ENCODE measurements at places on chromosomes 11 and 22.

DNA sequence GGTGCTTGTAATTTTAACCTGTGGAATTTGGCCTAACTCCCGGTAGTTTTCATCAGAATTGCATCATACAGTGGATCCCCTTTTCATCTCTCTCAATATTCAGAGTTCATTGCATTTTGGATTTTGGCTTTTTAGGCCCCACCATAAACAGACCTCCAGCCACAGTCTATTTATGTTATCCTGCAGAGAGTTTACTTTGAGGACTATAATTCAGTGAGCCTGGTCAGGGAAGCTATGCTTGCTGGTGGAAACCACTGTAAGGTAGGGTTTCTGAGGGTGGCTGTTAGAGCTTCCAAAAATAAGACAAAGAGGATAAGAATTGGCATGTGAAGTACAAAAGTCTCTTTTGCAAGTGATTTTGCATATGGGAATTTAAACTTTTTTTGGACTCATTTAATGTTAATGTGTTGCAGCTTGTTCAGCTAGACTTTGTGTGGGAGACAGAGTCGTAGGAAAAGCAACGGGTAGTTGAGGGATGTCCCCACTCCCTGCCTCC is 34.8 kb upstream of the DDI1 start:
- no peak for DNase-seq

DNA sequence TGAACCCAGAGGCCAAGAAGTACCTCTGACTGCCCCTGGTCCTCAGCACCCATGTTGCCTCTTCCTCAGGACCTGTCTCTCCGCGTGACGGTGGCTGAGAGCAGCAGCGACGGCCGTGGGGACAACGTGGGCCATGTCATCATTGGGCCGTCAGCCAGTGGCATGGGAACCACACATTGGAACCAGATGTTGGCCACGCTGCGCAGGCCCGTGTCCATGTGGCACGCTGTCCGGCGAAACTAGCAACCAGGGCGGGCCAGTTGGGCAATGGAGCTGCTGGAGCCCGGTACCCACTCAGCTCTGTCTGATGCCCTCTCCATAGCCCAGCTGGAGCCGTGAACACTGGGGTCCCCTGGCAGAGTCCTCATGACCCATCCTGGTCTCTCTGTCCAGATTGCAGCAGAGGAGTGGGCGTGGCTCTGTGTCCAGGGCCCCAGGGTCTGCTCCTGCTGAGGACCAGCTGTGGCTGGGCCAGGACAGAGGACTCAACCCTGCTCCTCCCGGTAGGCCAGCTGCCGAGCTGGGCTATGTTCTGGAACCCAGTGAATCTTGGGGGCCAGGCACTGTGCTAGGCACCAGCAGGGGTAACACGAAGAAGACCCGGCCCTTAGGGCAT is 8.0 kb upstream of the RHOD start:
- no peak for DNase-seq

- no peak for DNase-seq
Observed at GRCh38 chr11:58165504-58166106, 23.3 kb upstream of the OR9Q2 start.

DNA sequence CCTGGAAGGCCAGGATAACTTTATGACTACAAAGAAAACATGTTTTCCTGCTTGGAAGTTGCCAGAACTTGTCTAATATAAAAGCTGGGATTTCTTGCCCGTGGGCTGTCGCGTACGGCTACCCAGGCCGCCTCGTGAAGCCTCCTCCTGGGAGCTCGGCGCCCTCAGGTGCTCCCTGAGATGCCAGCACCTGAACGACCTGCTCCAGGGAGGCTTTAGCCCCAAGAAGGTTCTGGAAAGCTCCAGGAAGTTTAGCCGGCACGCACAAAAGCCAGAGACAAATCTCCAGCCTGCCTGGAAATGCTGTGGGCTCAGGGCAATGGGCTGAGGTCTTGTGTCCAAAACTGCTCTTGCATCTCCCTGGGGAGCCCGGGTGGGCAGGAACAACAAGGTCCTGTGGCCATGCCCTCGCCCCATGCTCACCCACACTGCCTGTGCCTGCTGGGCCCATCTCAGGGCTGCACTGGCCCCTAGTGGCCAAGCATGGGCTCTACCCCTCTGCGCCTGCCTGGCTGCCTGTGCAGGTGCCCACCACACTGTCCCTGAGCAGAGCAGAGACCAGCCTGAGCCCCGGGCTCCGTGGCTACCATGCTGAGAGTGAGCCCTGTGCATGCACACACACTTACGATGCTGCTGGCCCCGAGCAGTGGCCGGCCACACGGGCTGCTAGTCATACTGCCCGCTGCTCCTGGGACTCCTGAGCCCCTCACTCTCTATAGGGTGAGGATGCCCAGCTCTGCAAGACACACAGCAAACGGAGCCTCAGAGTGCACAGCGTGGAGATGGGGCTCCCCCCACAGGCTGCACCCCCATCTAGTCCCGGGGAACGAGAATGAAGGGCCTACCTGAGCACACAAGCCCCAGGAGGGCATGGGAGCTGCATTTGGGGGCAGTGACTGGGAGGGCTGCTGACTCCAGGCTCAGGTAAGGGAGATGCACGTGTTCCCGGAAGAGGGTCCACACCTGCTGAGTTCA is 4.9 kb upstream of the CELSR1 start:
- peak; percentile 49 for DNase-seq

- DNase-seq = no peak
Observed at GRCh38 chr11:27770576-27770975, 70.3 kb upstream of the BDNF start.

DNA sequence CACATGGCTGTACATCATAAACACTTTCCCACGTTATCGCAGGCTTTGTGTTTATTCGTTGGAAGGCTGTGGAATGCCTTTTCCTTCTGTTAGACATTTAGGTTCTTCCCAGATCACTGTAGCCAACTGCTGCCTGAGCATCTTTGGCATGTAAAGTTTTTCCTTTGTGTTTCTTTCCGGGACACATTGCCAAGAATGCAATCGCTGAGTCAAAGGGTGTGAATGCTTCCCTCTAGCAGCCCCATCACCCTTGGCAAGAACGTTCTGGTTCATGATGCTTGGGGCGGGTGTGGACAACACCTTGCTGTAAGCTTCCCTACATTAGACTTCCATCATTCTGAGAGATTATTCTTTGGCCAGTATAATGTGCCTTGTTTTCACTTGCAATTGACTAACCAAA is 136.2 kb downstream of the OSBP2 start:
- DNase-seq = no peak

- DNase-seq = no peak
Observed at GRCh38 chr11:117944554-117944953, 15.4 kb upstream of the TMPRSS13 start.

GRCh38 chr11:57407010-57407920 is 16.8 kb upstream of the PRG2 start:
- no peak for DNase-seq

GRCh38 chr11:79078999-79079398 is 361.8 kb downstream of the TENM4 start:
- DNase-seq = no peak

Measured in stimulated activated CD8-positive, alpha-beta memory T cell treated with anti-CD3 and anti-CD28 coated beads, Interleukin-7, amount 100 ng/mL, for 1 hour (primary cell).